Muscle of arm (tissue), 14 donors: ENCODE measurements at places on chromosomes 2 and 18. TPM values are rescaled to one million over a fixed set of nuclear protein-coding genes. Genes with fewer than 3 reads are reported as not detected.

Gene MAB21L4
- not detected for polyA plus RNA-seq

Gene MBOAT2
- 93.9 TPM for polyA plus RNA-seq

Gene LDAH
- 10.8 TPM for polyA plus RNA-seq

Gene PRKAG3
- polyA plus RNA-seq: 33.9 TPM

Gene MC5R
- 3.0 TPM for polyA plus RNA-seq

Gene TIGD1
- polyA plus RNA-seq: 8.3 TPM

Gene AGXT
- not detected for polyA plus RNA-seq
